Smooth muscle cell of the pulmonary artery (primary cell): ENCODE measurements at places on chromosomes 13 and 19. TPM values are rescaled to one million over a fixed set of nuclear protein-coding genes. Genes with fewer than 3 reads are reported as not detected.

Gene ESD
- total RNA-seq: 94.3 and 103 TPM in 2 replicates

Gene GAS6
- 107 and 394 TPM in 2 replicates for total RNA-seq

Gene KLK12
- total RNA-seq: not detected in 2 replicates

Gene TRPC4
- total RNA-seq: 6.9 and 32.5 TPM in 2 replicates

Gene CYP4F8
- total RNA-seq: not detected in 2 replicates

Gene CEACAM4
- not detected in 2 replicates for total RNA-seq

Gene PGLYRP1
- not detected in 2 replicates for total RNA-seq

Gene ZNF528
- 17.1 and 25.2 TPM in 2 replicates for total RNA-seq

Gene COX6B2
- not detected in 2 replicates for total RNA-seq

Gene TNFSF9
- 0.26 and 0.99 TPM in 2 replicates for total RNA-seq

Gene CPB2
- not detected in 2 replicates for total RNA-seq
